ENCODE measurements at places on chromosomes 16 and 17.
A peak's percentile ranks its signal among the peaks of the same experiment; 100 is the strongest.

- DNase-seq, result no peak
These were observed 116.9 kb downstream of the USP22 start for GRCh38 chr17:20925954-20926353.

DNA sequence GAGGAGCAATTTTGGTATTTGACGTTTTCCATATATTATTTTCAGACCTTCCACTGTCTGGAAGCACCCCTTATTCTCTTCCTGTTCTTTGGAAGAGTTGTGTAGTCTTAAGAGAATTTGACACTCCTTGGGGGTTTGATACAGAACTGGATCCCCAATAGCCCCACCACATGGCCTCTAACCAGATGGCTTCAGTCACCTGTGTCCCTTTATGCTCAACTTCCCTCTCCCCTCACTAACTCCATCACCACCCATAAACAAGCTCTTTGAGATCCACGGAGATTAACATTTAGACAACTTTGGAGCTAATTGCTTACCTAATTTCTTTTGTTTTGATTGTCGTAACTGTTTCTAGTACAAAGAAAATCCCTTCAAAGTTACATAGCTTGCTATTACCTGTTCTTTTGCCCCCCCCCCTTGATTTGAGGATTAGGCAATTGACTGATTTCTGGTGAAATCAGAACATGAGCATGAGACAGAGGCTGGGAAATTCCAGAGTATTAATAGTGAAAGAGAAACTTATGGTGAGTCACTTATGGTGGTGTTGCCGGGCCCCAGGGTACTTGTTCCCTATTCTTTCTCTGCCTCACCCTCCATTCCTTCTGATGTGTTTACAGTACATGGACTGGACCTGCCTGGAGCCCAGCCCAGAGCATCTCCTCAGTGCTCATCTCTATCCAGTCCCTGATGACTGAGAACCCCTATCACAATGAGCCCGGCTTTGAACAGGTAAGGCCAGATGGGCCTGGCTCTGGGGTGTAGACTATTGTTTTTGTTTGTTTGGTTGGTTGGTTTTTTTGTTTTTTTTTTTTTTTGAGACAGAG, 7.5 kb downstream of the UBE2Z start:
- DNase-seq, result no peak

DNA sequence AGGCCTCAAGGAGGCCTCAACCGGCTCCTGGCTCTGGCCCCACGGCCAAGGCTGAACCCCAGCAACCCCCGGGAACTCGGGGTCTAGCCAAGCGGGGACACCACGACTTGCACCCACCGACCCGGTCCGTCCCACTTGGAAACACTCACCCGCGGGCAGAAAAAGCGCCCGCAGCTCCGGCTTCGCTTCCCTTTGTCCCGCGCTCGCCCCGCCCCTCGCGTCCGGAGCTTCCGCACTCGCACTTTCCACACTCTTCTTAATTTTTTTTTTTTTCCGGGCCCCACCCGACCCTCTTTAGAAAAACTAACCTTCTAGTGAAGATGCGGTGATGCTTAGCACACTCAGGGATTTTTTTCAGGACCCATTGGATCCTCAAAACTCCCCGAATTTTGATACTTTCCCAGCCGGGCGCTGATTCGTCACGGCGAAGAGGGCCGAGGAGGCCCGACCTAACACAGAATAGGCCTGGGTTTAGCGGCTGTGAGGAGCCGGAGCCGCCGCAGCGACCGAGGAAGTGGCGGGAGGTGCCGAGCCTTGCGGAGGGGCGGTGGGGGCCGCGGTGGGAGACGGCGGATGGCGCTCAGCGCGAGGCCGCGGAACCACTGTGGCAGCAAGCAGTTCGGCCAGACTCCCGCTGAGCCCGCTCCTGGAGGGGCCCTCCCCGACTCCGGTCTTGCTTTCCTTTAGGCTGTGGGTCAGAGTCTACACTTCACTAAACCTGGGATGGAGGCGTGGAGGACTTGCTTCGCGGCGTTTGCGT, at the start of gene SMARCE1:
SMARCE1 (minus strand) TSS at position 195 of the 760 bp plus-strand sequence. CDS start 2,016 bp downstream, outside the sequence.
- peak; percentile 40 for DNase-seq

DNA sequence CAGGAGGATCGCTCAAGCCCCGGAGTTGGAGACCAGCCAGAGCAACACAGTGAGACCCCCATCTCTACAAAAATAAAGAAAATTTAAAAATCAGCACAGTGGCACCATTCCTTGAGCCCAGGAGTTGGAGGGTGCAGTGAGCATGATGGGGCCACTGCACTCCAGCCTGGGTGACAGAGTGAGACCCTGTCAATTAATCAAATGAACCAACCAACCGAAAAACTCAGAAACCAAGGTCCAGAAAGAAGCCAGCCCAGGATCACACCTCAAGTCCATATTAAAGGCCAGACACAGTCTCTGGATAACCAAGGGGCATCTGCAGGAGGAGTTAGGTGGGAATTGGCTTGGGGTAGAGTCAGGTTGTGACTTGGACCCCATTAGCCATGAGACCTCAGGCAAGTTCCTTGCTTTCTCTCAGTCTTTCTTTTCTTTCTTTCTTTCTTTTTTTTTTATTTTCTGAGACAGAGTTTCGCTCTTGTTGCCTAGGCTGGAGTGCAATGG, 2.4 kb downstream of the HSD17B1 start:
- no peak for DNase-seq

GRCh38 chr17:65518256-65518655, 43.2 kb downstream of the AXIN2 start:
- no peak for DNase-seq

DNA sequence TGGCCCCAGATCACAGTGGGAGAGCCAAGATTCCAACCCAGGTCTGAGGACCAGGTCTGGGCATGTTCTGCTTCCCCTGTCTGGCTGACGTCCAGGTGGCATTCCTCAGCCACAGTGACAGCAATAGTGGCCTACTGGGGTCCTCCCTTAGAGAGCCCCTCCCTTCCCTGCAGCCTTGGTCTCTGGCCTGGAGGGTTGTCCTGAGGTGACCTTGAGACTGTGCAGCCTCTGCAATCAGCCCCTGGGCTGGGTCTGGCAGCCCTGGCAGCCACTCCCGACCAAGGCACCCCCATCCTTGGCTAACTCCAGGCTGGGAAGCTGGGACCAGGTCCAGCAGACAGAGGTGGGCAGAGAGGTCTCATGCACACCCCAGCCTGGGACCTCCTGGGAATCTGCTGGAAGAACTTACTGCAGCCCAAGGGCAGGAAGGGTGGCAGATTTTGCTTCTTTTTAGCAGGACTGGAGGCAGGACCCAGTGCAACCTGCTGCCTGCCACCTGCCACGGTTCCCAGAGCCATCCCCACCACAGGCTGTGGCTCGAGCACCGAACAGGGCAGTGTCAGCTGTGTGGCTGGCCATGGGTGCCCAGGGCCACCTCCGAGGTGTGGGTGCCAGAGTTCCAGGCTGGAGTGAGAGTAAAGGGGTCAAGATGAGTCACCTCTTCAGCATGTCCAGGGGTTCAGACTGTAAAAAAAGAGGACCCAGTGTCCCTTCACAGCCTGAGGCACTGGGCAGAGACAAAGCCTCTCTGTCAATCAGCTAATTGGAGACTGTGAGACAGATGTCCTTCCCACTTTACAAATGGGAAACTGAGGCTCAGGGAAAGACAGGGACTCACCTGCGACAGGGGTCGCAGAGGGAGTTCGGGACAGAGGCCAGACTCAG, 12.6 kb downstream of the GRB7 start:
- no peak for DNase-seq

- DNase-seq, result no peak
These were observed 102.5 kb downstream of the MRM1 start for GRCh38 chr17:36703860-36704266.

- DNase-seq, result no peak
These were observed 22.8 kb downstream of the BAIAP2 start for GRCh38 chr17:81057777-81058176.

- no peak for DNase-seq
These were observed 27.4 kb downstream of the IQCK start for GRCh38 chr16:19745286-19746010.

- no peak for DNase-seq
These were observed 83.9 kb downstream of the SOX9 start for GRCh38 chr17:72204742-72205141.

GRCh38 chr17:75574404-75575036, 13.1 kb upstream of the MYO15B start:
- DNase-seq, result no peak

DNA sequence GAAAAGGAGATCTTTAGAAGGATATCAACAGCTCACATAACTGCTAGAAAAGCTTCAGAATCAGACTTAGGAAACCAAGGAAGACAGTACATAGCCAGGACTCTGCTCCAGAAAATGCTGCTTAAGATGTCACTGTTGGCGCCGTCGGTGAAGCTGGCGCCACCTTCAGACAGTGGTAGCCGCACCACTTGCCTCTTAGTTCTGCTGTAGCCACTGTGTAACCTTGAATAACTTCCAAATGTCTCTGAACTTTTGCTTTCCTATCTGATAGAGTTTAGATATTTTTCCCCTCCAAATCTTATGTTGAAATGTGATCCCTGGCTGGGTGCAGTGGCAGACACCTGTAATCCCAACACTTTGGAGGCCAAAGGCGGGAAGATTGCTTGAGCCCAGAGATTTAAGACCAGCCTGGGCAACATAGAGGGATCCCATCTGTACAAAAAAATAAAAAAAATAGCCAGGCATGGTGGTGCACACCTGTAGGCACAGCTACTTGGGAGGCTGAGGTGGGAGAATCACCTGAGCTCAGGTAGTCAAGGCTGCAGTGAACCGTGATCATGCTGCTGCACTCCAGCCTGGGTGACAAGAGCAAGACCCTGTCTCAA, 6.3 kb upstream of the USP31 start:
- DNase-seq, result no peak

- no peak for DNase-seq
These were observed 424 bp downstream of the HOXB2 start for GRCh38 chr17:48544349-48545021.

DNA sequence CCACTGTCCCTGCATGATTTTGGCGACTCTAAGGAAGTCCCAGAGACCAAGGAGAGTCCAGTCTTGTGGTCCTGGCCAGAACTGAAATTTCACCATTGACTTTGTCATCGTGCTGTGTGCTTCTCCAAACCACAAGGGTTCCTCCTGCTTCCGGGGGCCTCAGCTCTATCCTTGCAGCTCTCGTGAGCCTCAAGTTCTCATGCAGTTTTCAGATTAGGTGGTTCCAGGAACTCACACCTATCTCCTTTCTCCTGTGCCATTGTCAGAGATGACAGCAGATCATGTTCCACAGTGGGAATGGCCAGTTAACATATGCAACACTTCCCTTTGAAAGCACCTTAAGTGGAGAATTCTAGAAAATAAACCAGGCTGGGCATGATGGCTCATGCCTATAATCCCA, 97.9 kb upstream of the CRHR1 start:
- no peak for DNase-seq

DNA sequence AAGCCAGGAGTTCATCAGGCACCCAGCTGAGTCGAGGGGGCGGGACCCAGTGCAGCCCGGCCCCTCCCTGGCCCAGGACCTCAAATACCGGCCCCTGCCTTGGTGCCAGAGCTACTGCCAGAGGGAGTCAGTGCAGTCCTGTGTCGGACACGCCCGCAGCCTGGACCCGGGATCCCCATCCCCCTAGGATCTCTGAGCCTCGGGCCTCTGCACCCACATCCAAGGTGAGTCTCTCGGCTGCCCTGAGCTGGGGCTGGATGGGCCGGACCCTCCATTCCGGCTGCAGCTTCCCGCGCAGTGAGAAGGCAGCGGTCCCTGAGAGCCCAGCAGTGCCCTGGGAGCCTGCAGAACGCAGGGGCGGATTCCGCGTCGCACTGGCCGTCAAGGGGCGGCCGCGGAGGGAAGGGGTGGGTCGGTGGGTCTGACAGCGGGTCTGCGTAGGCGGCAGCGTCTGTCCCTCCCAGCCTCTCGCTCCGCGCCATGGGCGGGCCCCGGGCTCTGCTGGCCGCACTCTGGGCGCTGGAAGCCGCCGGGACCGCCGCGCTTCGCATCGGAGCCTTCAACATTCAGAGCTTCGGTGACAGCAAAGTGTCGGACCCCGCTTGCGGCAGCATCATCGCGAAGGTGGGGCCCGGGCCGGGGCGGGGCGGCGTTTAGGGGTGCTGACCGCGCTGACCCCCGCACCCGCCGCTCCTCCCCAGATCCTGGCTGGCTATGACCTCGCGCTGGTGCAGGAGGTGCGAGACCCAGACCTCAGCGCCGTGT, at the start of gene DNASE1L2:
DNASE1L2 (plus strand) TSS at position 108 of the 765 bp plus-strand sequence; CDS start at position 481, 373 bp downstream.
- DNase-seq, result no peak

- no peak for DNase-seq
These were observed 19.5 kb downstream of the LRRC75A start for GRCh38 chr17:16472539-16472938.

All from NCI-H1694 treated with DMSO at 0.1 percent for 48 hours (cell line).